ENCODE measurements at places on chromosomes 3 and 15.
A peak's percentile ranks its signal among the peaks of the same experiment; 100 is the strongest.

- peak; percentile 69 for DNase-seq
Observed at GRCh38 chr3:43217633-43218032, 68.7 kb upstream of the SNRK start.

DNA sequence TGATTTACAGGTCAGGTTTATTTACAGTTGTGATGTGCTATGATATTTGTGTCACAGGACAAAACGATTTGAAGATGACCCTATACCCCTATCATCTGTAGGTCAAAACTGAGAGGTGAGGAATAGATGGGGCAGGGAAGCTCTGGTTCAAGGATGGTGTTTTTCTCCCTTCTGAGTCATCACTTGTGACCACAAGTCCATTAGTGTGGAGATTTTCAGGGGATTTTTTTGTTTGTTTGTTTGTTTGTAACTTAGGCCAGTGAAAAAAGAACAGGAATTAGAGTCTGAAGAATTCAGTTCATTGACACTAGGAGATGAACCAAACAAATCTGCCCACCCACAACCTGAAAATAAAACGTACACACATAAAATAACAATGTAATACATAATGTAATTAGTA, 62.7 kb upstream of the FAM98B start:
- DNase-seq: no peak

GRCh38 chr3:40258555-40258954, 51.0 kb upstream of the EIF1B start:
- no peak for DNase-seq

DNA sequence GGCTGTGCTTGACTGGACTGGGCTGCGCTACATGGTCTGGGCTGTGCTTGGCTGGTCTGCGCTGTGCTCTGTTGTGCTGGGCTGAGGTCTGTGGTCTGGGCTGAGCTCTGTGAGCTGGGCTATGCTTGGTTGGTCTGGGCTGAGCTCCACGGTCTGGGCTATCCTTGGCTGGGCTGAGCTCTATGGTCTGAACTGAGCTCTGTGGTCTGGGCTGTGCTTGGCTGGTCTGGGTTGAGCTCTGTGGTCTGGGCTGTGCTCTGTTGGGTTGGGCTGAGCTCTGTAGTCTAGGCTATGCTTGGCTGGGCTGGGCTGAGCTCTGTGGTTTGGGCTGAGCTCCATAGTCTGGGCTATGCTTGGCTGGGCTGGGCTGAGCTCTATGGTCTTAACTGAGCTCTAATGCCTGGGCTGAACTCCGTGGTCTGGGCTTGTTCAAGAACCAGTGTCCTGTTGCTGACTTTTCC, 92.0 kb downstream of the PLXNA1 start:
- DNase-seq: peak; percentile 98

DNA sequence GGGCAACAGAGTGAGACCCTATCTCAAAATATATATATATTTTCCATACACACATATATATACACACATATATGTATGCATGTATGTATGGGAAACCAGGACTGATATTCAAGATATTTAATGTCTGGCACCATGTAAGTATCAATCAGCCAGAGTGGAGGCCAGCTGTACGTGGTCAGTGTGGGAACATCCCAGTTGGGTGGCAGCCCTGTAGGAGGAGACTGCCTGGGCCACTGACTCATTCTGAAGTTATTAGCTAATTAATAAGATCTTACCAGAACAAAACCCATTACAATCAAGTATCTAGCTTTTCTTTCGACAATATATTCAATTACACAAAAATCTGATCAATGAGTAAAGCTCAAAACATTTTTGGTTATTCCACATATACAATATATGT, 85.1 kb upstream of the OCA2 start:
- peak; percentile 42 for DNase-seq

DNA sequence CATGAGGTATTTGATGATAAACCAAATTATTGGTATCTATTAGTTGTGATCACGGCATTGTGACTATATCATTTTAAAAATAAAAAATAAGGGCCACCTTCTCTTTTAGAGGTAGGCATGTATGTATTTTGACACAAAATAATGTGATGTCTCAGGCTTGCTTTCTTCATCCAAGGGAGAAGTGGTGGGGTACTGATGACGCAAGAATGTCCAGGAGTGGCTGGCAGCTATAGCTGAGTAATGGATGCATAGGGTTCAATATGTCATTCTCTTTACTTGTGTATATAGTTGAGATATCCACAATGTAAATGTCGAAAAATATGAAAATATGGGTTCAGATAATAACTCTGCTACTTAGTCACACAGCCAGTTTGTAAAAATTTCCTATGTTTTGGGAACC, 46.8 kb upstream of the NSMCE3 start:
- no peak for DNase-seq

- no peak for DNase-seq
Observed at GRCh38 chr3:168951368-168951767, 712.1 kb downstream of the MECOM start.

GRCh38 chr3:139771331-139771730, 93.6 kb upstream of the NMNAT3 start:
- DNase-seq: no peak

GRCh38 chr3:114829783-114830182, 317.3 kb downstream of the ZBTB20 start:
- no peak for DNase-seq

GRCh38 chr3:169498336-169498735, 165.2 kb downstream of the MECOM start:
- no peak for DNase-seq

DNA sequence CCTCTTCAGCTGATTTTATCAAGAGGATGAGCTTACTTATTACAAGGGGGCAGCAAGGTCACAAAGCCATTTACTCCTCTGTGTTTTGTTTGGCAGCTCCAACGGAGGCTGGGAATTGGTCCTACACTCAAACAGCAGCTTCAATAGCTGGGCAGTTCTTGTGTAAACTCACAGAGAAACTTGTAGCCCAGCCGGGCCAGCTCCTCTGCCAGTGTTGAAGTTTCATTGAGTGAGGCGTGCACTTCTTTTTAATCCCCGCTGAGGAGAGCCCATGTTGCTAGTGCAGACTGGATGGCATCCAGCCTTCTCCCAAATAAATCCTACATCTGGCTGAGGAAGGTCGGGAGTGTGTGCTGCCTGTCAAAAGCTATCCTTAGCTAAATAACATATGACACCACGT, 59.5 kb downstream of the BFSP2 start:
- no peak for DNase-seq

GRCh38 chr3:126995254-126995780, 12.4 kb downstream of the PLXNA1 start:
- no peak for DNase-seq

DNA sequence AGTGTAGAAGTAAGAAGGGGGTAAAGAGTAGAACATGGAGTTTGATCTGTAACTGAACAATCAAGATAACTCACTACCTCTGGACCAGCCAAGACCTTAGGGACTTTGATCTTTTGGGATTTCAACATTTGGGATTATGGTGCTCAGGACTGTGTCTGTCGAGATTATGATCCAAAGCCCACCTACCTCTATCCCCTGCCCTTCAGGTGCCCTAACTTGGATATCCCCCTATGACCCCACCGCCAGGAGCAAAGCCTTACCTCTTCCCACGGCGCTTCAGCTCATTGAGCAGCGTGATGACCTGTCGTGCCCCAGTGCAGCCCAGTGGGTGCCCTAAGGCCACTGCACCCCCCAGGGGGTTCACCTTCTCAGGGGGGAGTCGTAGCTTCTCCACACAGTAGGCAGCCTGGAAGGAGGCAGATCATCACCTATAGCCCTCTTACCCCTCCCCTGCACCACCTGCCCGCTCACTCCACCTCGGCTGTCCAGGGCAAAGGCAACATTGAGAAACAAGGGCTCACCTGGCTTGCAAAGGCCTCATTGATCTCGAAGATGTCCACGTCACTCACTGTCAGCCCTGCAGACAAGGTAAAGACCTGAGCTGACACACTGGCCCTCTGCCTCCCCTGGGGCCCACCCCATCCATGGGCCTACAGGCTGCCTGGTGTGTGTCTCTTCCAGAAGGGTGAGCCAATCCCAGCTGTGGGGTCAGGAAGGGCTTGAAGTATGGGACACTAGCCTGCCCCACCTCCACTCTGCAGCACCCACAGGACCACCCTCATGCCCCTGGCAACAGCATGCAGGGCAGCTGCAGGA, 11.4 kb downstream of the ACAA1 start:
- DNase-seq: no peak

GRCh38 chr15:72354496-72354895, 21.3 kb downstream of the HEXA start:
- no peak for DNase-seq

GRCh38 chr3:119301662-119302061, 7.5 kb downstream of the ARHGAP31 start:
- no peak for DNase-seq

DNA sequence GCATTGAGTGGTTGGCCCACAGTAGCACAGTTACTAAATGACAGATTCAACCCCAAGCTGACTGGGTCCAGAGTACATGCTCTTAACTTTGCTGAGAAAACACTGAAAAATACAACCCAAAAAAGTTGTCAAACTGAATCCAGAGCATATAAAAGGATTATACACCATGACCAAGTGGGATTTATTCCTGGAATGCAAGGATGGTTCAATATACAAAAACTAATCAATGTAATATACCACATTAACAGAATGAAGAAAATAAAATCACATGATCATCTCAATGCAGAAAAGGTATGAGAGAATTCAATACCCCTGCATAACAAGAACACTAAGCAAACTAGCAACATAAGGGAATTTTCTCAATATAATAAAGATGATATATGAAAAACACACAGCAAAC, 98.5 kb downstream of the STAG1 start:
- no peak for DNase-seq

DNA sequence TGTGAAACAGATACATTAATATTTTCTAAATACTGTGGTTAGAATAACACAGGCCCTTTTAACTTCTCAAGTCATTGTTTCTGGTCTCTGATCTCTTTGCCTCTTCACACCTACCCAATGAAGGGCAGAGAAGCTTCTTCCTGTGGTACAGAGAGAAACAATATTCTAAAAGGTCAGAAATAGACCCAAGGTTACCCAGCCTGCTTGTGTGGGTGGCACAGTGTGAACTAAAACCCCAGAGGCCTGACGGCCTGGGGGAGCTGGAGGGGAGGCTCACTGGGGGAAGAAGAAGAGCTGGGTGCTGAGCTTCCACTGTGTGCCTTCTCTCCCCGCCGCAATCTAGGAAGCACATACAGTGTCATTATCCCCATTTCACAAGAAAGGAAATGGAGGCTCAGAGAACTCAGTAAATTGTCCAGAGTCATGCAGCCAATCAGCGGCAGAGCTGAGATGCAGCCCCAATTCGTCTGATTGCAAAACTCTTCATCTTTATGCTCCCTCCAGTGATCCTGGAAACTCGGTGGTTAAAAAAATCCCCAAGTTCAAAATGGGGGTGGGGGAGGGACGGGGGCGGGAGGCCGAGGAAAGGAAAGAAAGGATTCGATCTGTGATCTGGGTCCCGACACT, 64.1 kb upstream of the HEG1 start:
- DNase-seq: no peak

DNA sequence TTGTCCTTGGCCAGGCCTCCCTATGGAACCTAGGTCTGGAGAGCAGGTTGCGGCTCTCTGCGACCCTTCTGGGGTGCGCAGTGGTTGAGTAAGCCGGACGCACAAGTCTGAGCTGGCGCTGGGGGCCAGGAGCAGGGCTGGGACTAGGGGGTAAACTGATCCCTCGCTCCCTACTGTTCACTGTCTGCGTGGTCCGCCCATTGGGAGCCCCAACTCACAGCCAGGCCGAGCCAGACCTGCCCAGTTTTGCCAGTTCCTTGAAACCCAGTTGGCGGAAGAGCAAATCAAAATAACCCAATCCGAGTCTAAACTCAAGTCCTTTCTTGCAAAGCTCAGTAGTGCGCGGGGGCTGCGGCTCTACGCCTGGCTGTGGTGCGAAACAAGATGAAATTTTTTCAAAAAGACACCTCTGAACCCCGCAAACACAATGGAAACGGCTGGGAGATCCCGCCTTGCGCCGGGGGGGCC, 17.5 kb downstream of the RGMA start:
- DNase-seq: no peak

DNA sequence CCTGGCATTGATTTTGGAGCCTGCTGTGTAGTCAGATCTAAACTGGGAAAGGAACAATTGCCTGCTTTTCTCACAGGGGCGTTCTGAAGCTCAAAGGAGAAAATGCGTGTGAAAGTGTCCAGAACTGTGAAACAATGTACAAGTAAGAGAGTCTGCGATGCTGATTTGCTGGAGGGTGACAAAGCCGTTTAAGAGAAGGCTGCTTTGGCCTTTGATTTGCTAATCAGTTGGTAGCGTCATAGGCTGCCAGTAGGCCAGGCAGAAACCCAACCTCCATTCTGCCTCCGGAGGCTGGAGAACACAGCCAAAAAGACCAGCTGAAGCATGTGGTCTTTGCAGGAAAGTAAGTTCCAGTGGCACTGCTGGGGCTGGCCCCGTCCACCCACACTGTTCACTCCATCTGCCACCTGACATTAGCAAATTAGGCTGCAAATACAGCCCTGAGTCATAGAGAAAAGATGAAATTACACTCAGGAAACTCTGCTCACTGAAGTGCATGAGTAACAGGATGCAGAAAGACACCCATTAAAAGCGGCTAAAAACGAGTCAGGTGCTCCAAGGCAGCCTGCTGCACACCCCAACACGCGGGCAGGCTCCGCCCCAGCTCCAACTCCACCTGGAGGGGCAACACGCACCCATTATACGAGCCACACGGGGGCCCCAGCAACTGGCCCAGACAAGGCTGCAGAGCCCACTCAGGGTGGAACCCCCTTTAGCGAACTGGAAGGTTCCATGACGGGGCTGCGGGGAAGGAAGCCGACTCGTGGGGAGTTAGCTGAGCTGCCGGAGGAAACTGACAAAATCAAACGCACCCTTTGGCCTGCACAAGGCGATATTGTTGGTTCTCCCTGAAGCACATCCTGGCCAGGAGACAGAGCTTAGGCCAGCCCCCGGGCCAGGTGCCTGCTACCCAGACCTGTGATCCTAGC, 31.6 kb downstream of the ZDHHC19 start:
- peak; percentile 91 for DNase-seq

DNA sequence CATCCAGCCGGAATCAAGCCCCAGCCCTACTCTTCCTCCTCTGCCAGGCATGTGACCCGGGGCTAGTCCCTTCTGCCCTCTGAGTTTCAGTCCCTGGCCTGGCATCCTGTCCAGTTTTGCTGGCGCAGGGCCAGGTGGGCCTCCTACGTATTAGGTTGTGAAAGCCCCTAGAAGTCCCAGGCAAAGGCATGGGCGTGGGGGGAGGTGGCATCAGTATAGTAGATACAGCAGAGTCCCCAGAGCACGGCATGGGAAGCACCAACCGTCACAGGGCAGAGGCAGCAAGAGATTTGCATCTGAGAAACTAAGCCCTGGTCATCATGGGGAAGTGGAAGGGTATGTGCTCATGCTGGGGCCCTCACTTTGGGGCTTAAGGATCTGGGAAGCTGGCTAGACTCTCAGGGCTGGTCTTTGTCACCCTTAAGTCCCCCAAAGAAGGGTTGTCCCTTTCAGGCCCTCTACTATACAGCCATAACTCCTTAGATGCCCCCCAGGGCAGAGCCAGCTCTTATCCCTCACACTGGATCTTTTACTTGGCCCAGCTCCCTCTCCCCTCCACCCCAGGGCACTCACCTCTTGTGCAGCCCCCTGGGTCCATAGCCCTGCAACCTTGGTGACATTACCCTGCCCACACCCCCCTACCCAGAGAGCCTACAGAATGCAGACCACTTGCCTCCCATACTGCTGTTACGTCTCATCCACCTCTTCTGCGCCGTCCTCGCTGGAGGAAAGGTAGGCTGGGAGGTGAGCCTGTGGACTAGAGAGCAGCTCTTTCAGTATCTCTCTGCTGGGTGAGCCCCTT, 11.3 kb downstream of the NBEAL2 start:
- peak; percentile 65 for DNase-seq

- DNase-seq: no peak
Observed at GRCh38 chr3:45235409-45235808, 9.3 kb upstream of the TMEM158 start.
